Chondrocyte (in vitro differentiated cells): ENCODE measurements at places on chromosomes 3 and 15.

- no peak for DNase-seq
Measured at GRCh38 chr15:84953136-84953535, 28.5 kb upstream of the PDE8A start.

DNA sequence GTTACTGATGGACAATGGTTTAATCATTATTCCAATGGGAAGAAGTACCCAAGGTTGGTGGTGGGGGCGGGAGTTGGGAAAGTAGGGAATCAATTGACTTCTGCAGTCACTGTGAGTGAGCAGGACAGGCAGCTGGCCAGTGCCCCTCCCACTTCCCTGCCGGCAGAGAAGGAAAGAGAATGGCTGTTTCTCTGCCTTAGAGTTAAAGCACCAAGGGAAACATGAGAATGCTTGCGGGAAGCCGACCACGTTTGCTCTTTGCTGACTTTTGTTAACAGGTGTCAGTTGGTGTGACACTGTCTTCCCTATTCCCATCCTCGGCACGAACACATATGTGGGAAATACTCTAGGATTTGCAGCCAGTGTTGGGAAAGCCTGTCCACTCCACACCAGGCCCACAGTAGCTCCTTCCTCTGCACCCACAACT, 33.5 kb upstream of the MFSD1 start:
- DNase-seq = no peak

DNA sequence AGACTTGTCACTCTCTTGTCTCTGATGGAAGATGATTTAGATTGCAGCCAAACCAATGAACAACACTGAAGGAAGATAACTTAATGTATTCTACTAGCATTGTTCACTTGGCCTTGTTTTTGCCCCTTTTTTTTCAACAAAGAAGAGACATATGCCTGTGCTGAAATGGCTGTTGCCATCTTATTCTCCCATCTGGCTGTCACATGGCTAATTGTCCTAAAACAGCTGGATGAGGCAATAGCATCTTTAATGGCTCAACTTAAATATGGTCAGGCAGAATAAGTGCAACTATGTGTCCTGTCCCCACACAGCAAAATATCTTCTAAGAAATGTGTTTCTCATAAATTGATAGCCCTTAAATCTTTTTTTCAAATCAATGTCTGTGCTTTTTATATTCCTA, 576.9 kb downstream of the TUSC7 start:
- no peak for DNase-seq

DNA sequence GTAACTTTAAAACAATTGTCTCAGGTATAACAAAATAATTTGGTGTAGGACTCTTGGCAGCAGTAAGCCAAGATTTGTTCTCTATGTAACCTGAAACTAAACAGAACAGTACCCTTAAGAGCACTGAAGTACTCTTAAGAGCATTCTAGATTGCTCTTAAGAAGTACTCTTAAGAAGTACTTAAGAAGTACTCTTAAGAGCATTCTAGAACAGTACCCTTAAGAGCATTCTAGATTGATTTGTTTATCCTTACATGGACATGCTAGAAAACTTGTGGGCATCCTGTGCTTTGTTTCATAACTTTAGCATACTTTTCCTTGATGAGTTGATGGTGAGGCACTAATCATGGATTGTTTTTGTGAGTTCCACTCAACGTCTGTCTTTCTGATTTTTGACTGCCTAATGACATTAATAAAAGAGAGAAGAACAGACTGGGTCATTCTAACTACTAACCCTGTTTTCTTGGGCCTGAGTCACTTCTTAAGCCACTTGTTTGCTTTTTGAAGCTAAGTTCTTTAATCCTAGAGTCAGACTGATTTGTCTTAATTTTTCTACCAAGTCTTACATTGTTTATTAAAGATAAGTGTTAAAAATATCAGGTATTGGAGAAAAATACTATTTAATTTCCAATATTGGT, 57.2 kb upstream of the UTS2B start:
- DNase-seq = no peak

DNA sequence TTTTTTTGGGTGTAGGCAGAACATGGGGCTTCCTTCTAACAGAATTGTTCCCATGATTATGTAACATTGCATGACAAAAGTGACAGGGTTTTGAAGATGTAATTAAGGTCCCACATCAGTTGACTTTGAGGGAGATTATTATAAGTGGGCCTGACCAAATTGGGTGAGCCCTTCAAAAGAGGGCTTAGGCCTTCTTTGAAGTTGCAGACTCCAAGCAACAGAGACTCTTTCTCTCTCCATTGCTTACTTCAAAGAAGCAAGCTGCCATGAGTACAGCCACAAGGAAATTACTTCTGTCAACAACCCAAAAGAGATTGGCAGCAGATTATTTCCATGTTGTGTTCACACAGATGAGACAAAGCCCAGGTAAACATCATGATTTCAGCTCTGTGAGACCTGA, 348.2 kb downstream of the PDCD6IP start:
- no peak for DNase-seq

DNA sequence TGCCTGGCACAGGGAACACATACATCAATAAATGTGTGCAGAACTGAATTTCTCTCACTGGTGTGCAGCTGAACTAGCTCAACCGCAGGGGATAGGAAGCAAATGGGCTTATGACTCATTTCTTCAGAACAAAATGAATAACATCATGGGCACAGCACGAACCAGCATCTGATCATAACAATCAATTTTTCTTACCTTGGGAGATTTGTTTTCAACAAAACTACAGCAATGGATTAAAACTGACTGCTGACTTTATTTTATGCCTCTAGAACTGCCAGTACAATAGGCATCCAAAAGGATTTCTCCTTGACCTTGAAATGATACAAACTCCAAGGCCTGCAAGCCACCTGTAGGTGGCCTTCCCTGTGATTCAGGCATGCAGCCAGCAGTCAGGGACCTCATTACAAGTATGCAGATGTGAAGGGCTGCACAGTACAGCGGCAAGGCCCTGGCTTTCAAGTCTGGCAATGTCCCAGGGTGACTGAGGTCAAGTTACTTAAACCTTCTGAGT, 26.1 kb downstream of the TAMM41 start:
- no peak for DNase-seq

GRCh38 chr15:66765478-66766281, 63.6 kb downstream of the SMAD6 start:
- no peak for DNase-seq

- DNase-seq = no peak
Measured at GRCh38 chr3:61725851-61726333, 164.5 kb downstream of the PTPRG start.

GRCh38 chr3:24426896-24427295, 67.8 kb downstream of the THRB start:
- no peak for DNase-seq

DNA sequence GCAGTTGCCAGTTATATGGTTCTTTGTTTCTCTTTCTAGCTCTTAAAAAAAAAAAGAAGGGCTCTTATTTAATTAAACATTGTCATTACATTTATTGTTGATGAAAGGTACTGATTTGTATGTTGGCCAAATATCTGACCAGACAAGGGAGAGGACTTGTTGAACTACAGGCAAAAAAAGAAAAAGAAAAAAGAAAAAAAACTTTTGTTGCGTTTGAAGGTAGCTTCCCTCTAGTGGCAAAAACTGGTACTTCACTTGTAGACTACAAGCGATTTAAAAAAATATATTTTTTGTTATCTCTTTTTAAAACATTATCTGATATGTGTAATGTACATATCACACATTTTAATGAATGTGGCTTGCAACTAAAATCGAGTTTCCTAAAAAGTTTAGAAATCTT, 280.6 kb downstream of the ROBO2 start:
- DNase-seq = no peak

DNA sequence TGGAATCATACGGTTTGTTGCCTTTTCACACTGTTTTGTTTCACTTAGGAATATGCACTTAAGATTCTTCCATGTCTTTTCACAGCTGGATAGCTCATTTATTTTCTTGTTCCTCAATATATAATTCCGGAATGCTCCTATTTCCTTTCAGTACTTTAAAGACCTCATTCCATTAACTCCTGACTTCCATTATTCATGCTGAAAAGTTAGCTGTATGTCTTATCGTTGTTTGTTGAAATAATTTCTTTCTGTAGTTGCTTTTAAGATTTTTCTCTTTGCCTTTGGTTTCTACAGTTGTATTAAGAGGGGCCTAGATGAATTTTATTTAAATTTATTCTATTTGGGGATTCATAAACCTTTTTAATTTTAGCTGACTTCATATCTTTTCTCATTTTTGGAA, 122.2 kb downstream of the ANXA2 start:
- no peak for DNase-seq

DNA sequence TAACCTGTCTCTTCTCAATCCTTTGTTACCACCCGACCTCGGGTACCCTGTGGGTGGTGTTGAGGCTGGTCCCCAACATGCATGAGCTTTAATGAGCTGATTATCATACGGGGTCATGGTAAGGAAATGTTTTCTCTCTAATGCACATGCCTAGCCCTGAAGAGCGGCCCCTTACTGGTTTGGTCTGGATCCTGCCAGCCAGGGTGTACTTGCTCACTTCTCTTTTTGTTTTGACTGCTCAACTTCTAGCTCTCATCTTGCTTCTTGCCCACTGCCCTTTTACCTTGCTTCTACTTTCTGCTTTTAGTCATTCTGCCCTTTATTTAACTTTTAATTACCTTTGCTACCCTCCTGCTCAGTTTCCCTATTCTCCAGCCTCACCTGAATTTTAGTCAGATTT, 44.3 kb upstream of the ACAD9 start:
- DNase-seq = no peak

DNA sequence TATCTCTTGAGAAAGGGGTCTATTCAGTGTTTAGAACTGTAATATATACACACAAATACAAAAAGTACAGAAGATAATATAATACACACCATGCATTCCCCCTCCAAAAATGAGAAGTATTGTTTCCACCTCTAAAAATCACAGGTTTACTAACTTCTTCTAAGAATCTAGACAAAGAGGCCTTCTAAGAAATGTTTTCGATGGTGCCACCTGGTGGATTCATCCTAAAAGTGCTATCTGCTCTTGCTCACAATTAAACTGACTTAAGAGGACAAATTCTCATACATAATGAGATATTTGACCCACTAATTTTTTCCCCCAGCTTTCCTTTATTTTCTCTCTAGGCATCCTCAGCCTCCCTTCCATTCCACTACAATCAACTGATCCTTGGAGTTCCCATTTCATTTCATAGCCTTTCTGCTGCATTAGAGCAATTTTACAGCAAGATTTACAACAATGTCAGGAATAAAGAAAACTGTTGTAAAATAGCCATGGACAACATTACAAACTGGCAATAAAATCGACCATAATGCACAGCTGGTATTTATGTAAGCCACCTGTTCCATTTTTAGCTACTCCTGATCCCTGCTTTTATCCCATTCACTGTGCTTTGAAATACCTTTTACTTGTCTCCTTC, 124.6 kb downstream of the ARRDC4 start:
- no peak for DNase-seq
